HCT116 (cell line): ENCODE measurements at places on chromosomes 16 and 17. TPM values are rescaled to one million over a fixed set of nuclear protein-coding genes. Genes with fewer than 3 reads are reported as not detected.

DNA sequence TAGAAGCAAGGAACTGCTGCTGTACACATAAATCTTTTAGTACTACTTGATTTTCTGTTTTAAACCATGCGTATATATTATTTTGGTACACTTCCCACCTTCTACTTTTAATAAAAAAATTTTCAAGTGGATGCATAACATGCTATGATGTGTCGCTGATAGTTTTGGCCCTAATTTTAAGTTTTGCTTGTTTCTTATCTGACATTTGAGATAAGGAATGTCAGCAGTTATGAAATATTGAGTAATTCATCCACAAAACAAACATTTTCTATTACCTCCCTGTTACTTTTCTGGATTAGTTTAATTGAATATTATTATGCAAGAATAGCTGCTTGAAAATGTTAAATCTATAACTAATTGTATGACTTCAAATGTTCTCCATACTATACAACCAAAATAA, 35.8 kb downstream of the N4BP1 start:
- no peaks in the 10 kb centered on the region for H3K27me3 ChIP-seq
- no peak overlapping the region for H3K4me3 ChIP-seq
- H3K4me1 ChIP-seq, result peaks cover 8% of the 10 kb centered on the region; the same call in 1 of the 2 replicates

PIK3R6 gene
- 0.07 TPM for total RNA-seq

GRCh38 chr16:27640277-27640600, 90.3 kb downstream of the KATNIP start:
- DNase-seq, result no peak
- no peaks in the 10 kb centered on the region for H3K4me1 ChIP-seq
- H3K27me3 ChIP-seq, result no peaks in the 10 kb centered on the region
- H3K27ac ChIP-seq, result no peak overlapping the region

DNA sequence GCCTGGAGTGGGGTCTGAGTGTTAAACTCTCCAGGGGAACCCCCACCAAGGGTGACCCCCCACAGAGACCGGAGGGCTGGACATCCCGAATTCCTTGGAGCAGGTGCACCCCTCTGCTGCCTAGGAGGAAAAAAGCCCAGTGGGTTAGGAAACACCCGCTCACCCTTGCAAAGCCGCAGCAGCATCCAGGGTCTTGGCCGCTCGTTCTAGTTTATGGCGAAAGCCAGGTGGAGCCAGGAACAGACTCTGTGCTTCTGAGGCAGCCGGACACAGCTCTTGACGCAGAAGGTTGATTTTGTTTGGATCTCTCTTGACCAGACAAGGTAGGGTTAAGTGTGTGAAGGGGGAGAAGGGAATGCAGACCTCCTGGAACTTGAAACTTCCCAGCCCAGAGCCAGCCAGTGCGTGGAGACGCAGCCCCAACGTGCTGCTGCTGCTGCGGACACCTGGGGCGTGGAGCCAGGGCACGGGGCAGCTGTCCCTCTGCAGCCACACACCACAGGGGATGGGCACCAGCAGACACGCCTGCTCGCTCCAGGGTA, 154.5 kb downstream of the LAT start:
- no peaks in the 10 kb centered on the region for H3K4me1 ChIP-seq
- H3K36me3 ChIP-seq, result no peaks in the 10 kb centered on the region
- no peak for DNase-seq
- no peak overlapping the region for H3K4me3 ChIP-seq
- no peaks in the 10 kb centered on the region for H3K27me3 ChIP-seq

C16orf89 gene
- 0.49 TPM for total RNA-seq

GRCh38 chr16:19874026-19874425, 10.6 kb downstream of the GPRC5B start:
- H3K4me3 ChIP-seq, result no peak overlapping the region
- no peak for DNase-seq
- H3K36me3 ChIP-seq, result no peaks in the 10 kb centered on the region
- no peaks in the 10 kb centered on the region for H3K27me3 ChIP-seq
- H3K27ac ChIP-seq, result no peak overlapping the region

DNA sequence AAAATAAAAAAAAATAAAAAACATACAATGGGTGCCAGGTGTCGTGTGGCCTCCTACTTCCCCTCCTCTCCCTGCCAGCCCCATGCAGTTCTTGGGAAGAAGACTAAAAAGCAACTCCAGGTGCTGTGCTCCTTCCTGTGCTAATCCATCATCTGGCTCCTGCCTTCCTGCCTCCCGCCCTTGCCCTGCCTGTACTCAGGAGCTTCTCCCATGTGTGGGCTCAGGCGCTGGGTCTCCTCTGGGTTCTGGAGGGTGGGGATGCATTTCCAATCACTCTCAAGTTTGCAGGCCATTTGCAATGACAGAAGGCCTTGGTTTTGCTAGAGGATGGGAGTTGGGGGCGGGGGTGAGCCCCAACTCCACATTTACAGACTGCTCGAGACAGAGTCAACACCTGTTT, 122.9 kb downstream of the SDK2 start:
- H3K27me3 ChIP-seq, result peaks cover 18% of the 10 kb centered on the region
- H3K4me1 ChIP-seq, result no peaks in the 10 kb centered on the region
- no peaks in the 10 kb centered on the region for H3K36me3 ChIP-seq
- no peak for DNase-seq
- no peak overlapping the region for H3K4me3 ChIP-seq

HOXB7 gene
- 33.6 TPM for total RNA-seq

- H3K36me3 ChIP-seq, result no peaks in the 10 kb centered on the region
- H3K27me3 ChIP-seq, result no peaks in the 10 kb centered on the region
- no peaks in the 10 kb centered on the region for H3K4me1 ChIP-seq
- no peak overlapping the region for H3K27ac ChIP-seq
Observed at GRCh38 chr17:58614859-58615459, 76.9 kb downstream of the TEX14 start.

CCL5 gene
- 0.34 TPM for total RNA-seq

GRCh38 chr17:79832218-79833109, 6.8 kb downstream of the CBX4 start:
- H3K27ac ChIP-seq, result no peak overlapping the region; the same call in 1 of the 2 replicates
- H3K27me3 ChIP-seq, result no peaks in the 10 kb centered on the region
- peaks cover 9% of the 10 kb centered on the region; the same call in 1 of the 2 replicates for H3K36me3 ChIP-seq
- no peak overlapping the region for H3K4me3 ChIP-seq
- no peak for DNase-seq

PRSS8 gene
- total RNA-seq, result 42.6 TPM

DNA sequence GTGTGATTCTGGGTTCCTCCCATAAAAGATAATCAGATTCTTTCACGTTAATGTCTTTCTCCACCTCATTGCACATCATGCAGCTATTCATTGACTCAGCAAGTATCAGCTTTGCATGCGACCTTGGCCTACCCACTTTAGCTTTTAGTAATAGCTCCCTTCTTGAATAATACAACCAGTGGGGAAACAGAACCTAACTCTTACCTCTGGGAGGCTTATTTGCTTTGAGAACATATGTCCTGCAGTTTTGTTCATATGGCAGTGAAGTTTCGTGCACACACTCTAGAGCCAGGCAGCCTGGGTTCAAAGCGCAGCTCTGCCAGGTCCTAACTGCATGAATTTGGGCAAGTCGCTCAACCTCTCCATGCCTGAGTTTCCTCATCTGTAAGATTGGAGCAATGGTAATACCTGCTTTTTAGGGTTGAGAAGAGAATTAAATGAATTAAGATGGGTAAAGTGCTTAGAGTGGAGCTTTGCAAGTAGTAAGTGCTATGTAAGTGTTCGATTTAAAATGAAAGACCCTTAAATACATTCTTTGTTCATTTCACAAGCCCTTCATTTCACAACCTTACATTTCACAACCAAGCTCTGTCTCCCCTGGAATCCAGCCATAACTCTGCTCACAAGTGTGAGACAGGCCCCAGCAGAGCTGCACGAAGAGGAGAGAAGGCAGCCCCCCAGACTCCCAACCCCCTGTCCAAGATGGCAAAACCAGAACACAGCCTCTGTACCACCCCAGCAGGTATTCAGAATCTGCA, 29.3 kb downstream of the MAPT start:
- H3K36me3 ChIP-seq, result no peaks in the 10 kb centered on the region
- peaks cover 3% of the 10 kb centered on the region; the same call in 1 of the 2 replicates for H3K4me1 ChIP-seq
- DNase-seq, result no peak
- no peak overlapping the region for H3K4me3 ChIP-seq
- H3K27me3 ChIP-seq, result no peaks in the 10 kb centered on the region
